ENCODE measurements at places on chromosomes 3 and 15.

DNA sequence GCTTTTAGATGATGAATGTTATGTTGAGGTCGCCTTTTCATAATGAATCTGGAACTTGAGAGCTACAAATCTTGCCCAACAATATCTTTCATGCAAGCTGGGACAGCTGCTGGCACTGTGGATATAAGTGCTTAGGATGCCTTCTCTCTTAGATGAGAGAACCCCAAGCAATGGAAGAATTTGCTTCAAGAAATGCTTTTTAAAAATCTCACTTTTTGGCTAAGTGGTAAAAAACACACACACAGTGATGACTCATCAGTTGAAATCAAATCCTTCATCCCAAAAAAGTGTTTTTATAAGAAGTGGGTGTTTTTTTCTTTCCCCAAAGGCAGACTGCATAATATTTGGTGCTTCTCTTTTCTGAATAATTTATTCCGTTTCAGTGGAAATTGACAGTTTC, 38.4 kb upstream of the GALNT15 start:
- no peak for DNase-seq

DNA sequence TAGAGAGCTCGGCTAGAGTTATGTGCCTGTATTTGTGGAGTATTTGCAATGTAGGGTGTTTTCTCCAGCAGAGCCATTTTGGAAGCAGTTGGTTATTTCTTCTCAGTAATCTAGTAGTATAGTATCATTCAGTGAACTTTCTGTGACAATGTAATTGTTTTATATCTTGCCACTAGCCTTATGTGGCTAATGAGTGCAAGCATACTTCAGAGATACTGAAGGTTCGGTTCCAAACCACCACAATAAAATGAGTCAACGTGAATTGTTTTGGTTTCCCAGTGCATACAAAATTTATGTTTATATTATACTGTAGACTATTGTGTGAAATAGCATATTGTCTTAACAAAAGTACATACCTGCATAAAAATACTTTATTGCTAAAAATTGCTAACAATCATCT, 286.9 kb upstream of the TBL1XR1 start:
- no peak for DNase-seq

- DNase-seq, result no peak
Measured at GRCh38 chr3:159843840-159844730, 144.6 kb upstream of the IL12A start.

- DNase-seq, result no peak
Measured at GRCh38 chr15:78604420-78604819, 16.4 kb downstream of the CHRNA3 start.

GRCh38 chr3:187011915-187012314, 81.6 kb downstream of the ST6GAL1 start:
- peak; percentile 37 for DNase-seq

GRCh38 chr3:12227833-12228232, 61.0 kb upstream of the PPARG start:
- no peak for DNase-seq

- DNase-seq, result no peak
Measured at GRCh38 chr3:71247221-71247957, 336.1 kb downstream of the FOXP1 start.

- no peak for DNase-seq
Measured at GRCh38 chr3:132773071-132773619, 50.9 kb upstream of the NPHP3 start.

DNA sequence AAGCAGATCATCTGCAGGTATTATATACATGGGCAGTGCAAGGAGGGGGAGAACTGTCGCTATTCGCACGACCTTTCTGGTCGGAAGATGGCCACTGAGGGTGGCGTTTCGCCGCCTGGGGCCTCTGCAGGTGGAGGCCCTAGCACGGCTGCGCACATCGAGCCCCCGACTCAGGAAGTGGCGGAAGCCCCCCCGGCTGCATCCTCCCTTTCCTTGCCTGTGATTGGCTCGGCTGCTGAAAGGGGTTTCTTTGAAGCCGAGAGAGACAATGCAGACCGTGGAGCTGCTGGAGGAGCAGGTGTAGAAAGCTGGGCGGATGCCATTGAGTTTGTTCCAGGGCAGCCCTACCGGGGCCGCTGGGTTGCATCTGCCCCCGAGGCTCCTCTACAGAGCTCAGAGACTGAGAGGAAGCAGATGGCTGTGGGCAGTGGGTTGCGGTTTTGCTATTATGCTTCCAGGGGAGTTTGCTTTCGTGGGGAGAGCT, 639 bp downstream of the MKRN3 start:
- DNase-seq, result no peak

- DNase-seq, result peak; percentile 15
Measured at GRCh38 chr15:62068071-62068809, 1.5 kb downstream of the C2CD4A start.

GRCh38 chr15:43239732-43240491, 19.1 kb upstream of the EPB42 start:
- no peak for DNase-seq

- DNase-seq, result no peak
Measured at GRCh38 chr3:118817748-118818165, 216.9 kb downstream of the IGSF11 start.

- no peak for DNase-seq
Measured at GRCh38 chr15:91521996-91522395, 331.5 kb upstream of the SLCO3A1 start.

DNA sequence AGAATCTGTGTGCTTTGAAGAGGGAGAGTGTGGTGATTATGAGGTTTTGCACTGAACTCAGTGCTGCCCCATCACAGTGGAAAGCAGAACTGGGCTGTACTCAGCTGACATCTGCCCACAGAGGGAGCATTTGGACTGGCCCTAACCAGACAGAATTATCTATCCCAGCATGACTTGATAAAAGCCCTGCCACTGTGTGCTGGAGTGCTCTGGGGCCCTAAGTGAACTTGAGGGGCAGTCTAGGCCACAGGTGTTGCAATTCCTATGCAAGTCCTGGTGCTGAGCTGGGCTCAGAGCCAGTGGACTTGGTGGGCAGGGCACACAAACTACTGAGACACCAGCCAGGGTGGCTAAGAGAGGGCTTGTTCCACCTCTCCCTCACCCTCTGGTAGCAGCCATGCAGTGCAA, 269.2 kb upstream of the CTNNB1 start:
- no peak for DNase-seq
